ENCODE measurements at places on chromosomes 16 and 17. TPM values are rescaled to one million over a fixed set of nuclear protein-coding genes. Genes with fewer than 3 reads are reported as not detected.

CD300A gene
- 32.1 TPM for polyA plus RNA-seq

RASL10B gene
- not detected for polyA plus RNA-seq

LRRC46 gene
- polyA plus RNA-seq, result 1.7 TPM

MPP3 gene
- not detected for polyA plus RNA-seq

AOC2 gene
- polyA plus RNA-seq, result 0.39 TPM

SUZ12 gene
- 23.7 TPM for polyA plus RNA-seq

GP2 gene
- polyA plus RNA-seq, result not detected

CACNG3 gene
- 0.05 TPM for polyA plus RNA-seq

CBX8 gene
- polyA plus RNA-seq, result 3.4 TPM

TNFRSF17 gene
- 206 TPM for polyA plus RNA-seq

SETD1A gene
- polyA plus RNA-seq, result 6.1 TPM

TMIGD1 gene
- not detected for polyA plus RNA-seq

RUNDC3A gene
- polyA plus RNA-seq, result not detected

ZNF750 gene
- not detected for polyA plus RNA-seq

RHBDL1 gene
- polyA plus RNA-seq, result not detected

DNA sequence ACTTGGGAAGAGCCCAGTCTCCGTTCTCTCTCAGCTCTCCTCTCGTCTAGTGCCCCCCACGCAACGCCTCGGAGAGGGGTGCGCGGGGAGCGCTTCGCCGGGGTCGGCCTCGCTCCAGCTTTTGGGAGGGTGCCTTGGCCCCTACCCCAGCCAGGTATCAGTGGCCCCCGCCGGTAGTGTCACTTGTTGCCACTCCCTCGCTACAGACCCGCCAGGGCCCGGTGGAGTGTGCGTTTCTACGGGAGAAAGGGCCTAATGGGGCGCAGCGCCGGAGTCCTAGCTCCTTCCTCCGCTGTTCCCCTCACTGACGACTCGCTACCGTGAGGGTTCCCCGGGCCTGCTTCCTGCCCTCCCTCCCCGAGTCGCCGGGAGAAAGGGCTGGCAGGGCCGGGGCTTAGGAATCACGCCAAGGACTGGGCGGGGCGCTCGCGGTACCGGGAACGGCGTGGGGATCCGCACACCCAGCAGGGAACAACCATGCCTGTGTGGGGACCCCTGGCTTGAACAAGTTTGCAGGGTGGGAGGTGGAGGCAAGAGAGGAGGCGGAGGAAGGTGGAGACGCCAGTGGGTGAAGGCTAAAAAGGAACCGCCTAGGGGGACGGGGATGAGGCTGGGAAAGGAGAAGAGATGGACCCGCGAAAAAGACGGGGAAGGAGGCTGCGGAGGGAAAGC, 997 bp upstream of the CDH11 start:
- no peak for DNase-seq

- DNase-seq, result no peak
Observed at GRCh38 chr16:4790261-4790660, 2.1 kb upstream of the SEPTIN12 start.

DNA sequence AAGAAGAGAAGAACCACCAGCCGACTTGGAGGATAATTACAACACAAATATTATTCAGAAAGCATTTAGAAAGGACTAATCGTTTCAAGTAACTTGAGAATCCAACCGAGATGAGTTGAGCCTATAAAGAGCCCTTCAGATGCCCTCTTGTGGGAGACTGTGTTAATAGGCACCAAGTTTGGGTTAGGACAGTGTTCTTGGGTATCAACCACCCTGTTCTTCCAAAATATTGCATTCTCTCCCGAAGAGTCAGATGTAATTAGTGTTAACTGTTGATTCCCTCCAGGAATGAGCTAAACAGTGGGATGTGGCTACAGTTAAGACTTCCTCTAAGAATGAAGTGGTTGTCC, 87.8 kb upstream of the NOL11 start:
- DNase-seq, result no peak

DNA sequence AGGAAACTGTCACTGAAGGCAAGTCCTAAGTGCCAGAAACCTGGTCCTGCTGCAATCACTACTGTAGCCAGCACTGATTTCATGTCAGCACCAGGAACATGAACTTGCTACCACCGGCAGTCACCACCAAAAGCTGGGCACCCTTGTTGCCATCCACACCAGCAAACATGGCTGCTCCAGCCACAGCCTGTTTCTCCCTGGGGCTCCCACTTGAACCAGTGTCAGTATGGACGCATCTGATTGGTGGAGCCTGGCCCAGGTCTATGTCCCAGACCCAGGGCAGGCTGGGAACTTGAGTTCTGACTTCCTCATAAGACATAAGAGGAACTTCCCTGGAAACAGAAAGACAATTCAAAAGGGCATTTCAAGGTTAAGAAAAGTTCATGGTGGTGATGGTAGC, 56.5 kb downstream of the COPRS start:
- no peak for DNase-seq

DNA sequence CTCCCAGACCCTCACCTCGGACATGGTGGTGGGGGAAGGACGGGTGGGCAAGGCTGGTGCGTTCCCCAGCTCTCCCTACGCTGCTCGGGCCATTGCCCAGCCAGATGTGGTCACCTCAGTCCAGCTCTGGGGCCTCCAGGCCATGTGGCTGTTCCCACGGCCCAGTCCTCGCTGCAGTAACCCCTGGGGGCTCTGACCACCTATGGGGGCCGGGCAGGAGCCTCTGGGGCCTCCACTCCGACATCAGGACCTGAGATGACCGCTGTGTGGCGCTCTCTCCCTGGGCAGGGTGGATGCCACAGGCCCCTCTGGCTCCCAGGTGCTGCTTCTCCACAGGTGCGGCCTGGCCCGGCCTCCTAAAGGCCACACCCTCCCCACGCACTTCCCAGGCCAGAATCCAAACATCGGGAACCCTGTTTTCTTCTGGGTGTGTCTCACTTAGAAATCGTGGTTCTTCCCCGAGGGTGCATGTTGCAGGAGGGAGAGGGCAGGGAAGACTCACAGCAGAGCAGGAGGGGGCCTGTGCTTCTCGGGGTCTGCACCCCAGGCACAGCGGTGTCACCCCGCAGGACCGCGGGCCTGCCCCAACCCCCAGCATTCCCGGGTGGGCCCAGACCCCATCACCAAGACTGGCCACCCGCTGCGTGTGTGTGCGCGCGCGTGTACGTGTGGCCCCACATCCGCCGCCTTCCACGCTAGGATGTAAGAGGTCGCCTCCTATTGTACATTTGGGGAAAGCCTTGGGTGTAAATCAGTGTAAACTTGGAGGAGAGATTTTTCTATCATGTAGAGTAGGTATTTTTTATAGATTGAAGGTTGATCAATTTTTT, 5.9 kb upstream of the CAPN15 start:
- DNase-seq, result no peak

DNA sequence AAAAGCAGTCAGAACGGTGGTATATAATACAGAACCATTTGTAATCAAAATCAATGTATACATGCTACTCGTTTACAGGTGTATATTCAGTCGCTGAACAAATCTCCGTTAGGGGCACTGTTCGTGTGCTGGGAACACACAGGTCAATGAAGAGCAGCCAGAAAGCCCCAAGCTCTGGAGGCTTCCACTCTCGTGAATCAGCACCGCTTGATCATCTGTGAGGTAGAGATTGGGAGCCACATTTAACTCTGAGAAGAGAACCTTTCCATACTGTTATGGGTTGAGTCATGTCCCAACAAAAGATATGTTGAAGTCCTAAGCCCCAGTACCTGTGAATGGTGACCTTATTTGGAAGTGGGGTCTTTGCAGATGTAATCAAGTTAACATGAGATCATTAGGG, 5.4 kb upstream of the CYTH1 start:
- no peak for DNase-seq

GRCh38 chr16:68236826-68237242, 907 bp upstream of the ESRP2 start:
- DNase-seq, result no peak

DNA sequence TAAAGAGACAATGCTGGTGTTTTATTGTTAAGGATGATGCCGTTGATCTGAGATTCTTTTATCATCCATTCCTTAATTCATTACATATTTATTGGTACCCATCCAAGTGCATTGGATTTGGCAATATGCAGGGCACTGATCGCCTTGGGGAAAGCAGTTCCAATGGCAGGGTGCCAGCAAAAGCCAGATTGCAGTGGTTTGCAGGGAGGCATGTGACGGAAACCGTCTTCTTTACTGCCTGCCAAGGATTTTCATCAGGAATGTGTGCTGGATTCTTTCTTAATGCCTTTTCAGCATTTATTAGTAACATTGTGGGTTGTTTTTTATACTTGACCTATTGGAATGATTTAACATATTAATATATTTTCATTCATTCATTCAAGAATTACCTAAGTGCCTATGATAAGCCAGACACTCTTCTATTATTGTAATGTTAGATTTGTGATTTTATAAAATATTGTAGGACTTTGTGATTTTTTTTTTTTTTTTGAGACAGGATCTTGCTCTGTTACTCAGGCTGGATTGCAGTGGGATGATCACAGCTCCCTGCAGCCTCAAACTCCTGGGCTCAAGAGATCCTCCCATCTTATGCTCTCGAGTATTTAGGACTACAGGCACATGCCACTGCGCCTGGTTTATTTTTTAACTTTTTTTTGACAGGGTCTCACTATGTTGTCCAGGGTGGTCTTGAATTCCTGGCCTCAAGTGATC, 93.4 kb upstream of the TNRC6A start:
- no peak for DNase-seq

DNA sequence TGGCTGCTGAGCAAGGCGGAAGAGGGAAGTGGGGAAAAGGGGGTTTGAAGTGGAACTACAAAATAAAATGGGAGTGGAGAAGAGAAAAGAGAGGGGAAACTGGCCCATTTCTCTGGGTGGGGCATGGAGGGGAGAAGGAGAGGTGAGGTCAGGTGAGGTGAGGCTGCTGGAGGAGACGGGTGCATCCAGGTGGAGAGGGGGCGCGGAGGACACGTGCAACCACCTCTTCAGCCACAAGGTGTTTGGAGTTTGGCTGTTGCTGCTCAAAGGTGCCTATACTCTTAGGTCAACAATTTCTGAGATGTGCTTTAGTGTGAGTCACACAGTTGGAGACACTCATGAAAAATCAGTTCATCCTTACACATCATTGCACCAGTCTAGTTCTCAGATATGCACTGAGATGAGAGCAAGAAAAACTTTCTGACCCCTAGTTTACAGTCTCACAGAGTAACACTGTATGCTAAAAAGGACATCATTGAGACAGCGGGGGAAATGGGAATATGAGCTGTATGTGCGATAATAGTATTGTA, 4.8 kb downstream of the SLC6A4 start:
- no peak for DNase-seq

GRCh38 chr17:1473841-1474240, 17.8 kb upstream of the CRK start:
- peak; percentile 47 for DNase-seq

DNA sequence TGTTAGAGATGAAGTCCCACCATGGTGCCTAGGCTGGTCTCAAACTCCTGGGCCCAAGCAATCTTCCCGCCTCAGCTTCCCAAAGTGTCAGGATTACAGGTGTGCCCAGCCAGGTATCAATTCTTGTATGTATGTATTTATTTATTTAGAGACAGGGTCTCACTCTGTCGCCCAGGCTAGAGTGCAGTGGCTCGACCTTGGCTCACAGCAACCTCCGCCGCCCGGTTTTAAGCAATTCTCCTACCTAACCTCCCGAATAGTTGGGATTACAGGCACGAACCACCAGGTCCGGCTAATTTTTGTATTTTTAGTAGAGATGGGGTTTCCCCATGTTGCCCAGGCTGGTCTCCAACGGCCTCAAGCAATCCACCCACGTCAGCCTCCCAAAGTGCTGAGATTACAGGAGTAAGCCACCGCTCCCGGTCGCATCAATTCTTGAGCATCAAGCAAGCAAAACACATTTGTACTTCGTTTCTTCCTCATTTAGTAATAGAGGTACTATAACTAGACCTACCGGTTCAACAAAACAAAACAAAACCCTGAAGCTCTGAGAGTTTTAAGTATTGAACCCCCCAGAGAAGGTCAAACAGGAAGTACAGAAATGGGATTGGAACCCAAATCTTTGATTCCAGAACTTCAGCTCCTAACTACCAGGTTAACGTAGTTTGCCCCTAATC, 1.0 kb upstream of the ZNF500 start:
- peak; percentile 20 for DNase-seq

DNA sequence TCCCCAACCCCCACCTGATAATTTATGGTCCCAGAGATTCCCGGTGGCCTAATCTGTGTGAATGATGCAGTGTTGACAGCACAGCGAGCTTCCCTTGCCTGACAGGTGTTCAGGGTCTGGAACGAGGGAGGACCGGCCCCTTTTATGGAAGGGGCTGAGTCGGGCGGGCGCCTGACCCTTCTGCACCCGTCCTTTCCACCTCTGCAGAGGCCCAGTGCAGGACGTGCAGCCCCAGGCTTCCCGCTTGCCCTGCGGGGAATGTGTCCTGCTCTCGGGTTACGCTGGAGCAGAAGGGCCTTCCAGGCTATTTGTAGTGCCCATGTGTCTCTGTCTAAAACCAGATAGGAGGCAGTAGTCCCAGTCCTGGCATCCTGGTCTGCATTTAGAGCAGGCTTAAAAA, 16.2 kb downstream of the SMTNL2 start:
- no peak for DNase-seq

- DNase-seq, result no peak
Observed at GRCh38 chr16:64865069-64865696, 256.7 kb downstream of the CDH11 start.

- no peak for DNase-seq
Observed at GRCh38 chr17:31838636-31839225, 20.3 kb downstream of the COPRS start.

DNA sequence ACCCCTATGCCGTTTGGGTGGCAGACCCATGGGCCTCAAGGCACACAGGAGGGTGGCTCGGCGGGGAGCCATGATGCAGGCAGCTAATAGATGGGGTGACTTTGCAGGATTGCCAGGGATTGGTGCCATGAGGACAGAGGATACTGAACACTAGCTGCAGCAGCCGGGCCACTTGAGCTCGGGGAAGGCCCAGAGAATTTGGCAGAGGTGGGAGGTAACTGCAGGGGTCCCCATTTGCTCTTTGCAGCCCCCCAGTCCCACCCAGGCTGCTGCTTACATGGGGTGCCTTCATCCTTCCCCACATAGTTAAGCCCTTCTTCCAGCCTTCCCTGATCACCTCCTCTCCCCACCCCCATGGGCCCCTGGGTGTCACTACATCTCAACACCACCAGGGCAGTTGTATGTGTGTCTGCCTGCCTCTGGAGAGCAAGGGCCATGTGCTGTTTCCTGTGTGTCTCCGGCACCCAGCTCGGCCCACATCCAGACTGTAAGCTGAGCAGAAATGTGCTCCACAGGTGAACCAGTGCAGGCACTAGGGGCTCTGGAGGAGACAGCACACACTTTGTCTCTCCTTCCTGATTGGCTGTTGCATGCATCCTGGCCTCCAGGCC, 52.0 kb downstream of the SREBF1 start:
- no peak for DNase-seq

- DNase-seq, result no peak
Observed at GRCh38 chr16:23905027-23905426, 69.2 kb downstream of the PRKCB start.
